ENCODE measurements at places on chromosomes 7 and 10. TPM values are rescaled to one million over a fixed set of nuclear protein-coding genes. Genes with fewer than 3 reads are reported as not detected.

Gene AGBL3
- 0.46 TPM for total RNA-seq

Gene TIAL1
- 45.4 TPM for total RNA-seq

Gene POP7
- total RNA-seq = 58.6 TPM

Gene TUBB8
- total RNA-seq = not detected

Gene FGFBP3
- 0.08 TPM for total RNA-seq

Gene STMP1
- 20.9 TPM for total RNA-seq

Gene FFAR4
- not detected for total RNA-seq

Gene GOLGA7B
- 0.46 TPM for total RNA-seq

Gene CNNM1
- under 0.01 TPM for total RNA-seq

Gene PDE6C
- not detected for total RNA-seq

Gene RP9
- total RNA-seq = 10.3 TPM

Gene HOXA9
- 6.8 TPM for total RNA-seq

Gene ADCY1
- total RNA-seq = 0.16 TPM

Gene MYOZ1
- total RNA-seq = 0.86 TPM

Gene CRPPA
- total RNA-seq = 0.31 TPM

Gene NKX2-3
- total RNA-seq = not detected

Gene IL6
- total RNA-seq = not detected

Gene RNF148
- not detected for total RNA-seq

Gene CLCN1
- not detected for total RNA-seq

Gene MUC3A
- total RNA-seq = not detected

Gene ZNF679
- total RNA-seq = not detected

Gene HOXA5
- 0.70 TPM for total RNA-seq

Gene ZP3
- 17.1 TPM for total RNA-seq

Gene SPDYE11
- not detected for total RNA-seq

Gene IL2RA
- total RNA-seq = not detected

Gene ZNF438
- 1.6 TPM for total RNA-seq

Gene CYP3A4
- not detected for total RNA-seq

Gene GPR85
- 0.34 TPM for total RNA-seq

Gene MYO3A
- total RNA-seq = not detected

Gene PPP1R17
- not detected for total RNA-seq

Gene IGFBP3
- total RNA-seq = 1.0 TPM

Gene FAM25G
- total RNA-seq = 21.2 TPM

Gene CALCR
- not detected for total RNA-seq

Gene AOAH
- total RNA-seq = not detected

Gene TUBAL3
- total RNA-seq = 1.5 TPM

Gene CFAP46
- total RNA-seq = 2.4 TPM

Gene RAMP3
- not detected for total RNA-seq

Gene ANKRD22
- 0.42 TPM for total RNA-seq

Gene NPTX2
- 0.47 TPM for total RNA-seq

Gene GPR26
- total RNA-seq = not detected

All from hair follicular keratinocyte (primary cell).